Endothelial cell (in vitro differentiated cells): ENCODE measurements at places on chromosomes 6 and 20.

GRCh38 chr20:40579701-40580100 lies 109.3 kb downstream of the MAFB start:
- no peaks in the 10 kb centered on the region for H3K4me1 ChIP-seq
- no peak overlapping the region for H3K4me3 ChIP-seq
- peaks cover 4% of the 10 kb centered on the region for H3K27me3 ChIP-seq
- no peak overlapping the region for H3K27ac ChIP-seq

DNA sequence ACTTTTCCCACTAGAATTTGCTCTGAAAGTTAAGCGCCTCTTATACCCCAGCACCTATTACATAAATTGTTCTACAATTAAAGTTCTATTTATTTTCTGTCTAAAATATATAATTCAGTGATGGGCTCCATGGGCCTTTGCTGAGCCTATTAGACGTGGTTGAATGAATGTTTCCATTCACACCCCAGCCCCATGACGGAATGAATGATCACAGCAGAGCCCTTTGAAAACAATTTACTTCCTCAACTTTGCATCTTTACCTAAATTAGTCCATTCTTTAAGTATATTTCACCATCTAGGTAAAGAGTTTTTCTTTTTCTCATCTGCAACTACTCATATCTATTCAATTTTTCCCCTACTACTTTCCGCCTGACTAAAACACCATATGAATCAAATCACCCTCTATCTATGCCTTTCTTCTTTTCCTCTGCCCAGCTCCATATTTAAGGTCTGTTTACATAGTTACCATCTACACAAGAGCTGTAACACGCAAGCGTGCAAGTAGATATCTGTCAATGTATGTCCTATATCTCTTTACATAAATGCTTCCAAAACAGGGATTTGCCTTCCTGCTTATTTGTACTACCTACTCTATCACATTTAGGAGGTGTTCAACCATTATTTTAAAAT lies 69.7 kb downstream of the ECT2L start:
- no peak overlapping the region for H3K27ac ChIP-seq
- no peak for DNase-seq
- no peaks in the 10 kb centered on the region for H3K36me3 ChIP-seq
- H3K27me3 ChIP-seq: peaks cover 2% of the 10 kb centered on the region
- H3K4me3 ChIP-seq: no peak overlapping the region

DNA sequence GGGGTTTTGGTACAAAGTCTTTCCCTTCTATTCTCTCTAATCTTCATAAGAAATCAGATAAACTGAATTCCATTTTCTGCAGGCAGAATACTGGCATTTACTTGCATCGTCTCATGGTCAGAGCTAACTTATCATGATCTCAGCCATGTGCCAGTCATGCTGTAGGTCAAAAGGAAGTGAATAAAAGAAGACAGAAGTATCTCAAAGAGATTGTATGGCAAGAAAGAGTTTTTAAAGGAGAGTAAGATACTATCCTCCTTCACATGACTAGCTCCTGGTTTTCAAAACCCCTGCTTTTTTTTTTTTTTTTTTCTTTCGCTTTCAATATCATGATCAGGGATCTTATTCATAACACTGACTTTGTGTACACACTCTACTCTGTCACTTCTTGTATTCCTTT lies 398.3 kb downstream of the C6orf118 start:
- H3K4me1 ChIP-seq: no peaks in the 10 kb centered on the region
- H3K27ac ChIP-seq: no peak overlapping the region
- no peak for DNase-seq
- H3K27me3 ChIP-seq: peaks cover 2% of the 10 kb centered on the region

DNA sequence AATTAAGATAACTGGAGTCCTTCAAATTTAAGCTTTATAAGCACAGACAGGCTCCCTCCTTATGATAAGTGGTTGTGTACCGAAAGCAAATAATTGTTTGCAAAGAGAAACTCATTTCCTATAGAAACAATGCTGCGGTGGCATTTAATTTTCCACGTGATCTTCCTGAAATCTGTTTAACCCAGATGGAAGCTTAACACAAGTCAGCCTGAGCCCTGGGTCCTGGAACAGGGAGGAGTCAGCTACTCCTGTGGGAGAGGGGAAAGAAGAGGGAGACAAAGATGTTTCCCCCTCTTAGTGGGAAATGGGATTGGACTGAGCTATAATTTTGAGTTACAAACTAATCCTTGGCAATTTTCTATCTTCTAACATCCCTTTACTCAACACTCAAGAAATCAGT lies 136.5 kb downstream of the ELOVL4 start:
- H3K4me3 ChIP-seq: no peak overlapping the region
- no peaks in the 10 kb centered on the region for H3K4me1 ChIP-seq
- no peaks in the 10 kb centered on the region for H3K27me3 ChIP-seq

DNA sequence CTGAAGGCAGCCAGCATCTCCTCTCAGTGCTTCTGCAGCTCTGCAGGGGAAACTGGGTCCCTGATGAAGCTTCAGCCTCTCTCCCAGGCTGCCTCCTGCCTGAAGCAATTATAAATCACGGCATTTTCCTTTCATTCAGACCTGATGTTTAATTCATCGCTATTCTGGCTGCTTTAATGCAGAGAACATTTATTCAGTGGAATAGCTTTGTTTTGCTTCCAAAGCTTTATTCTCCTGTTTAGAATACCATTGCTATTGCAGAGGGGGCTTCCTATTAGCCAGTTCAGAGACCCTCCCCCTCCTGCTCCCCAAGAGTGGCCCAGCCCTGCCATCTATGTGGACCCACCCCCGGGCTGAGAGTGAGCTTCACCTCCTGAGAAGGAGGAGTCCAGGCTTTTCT lies 255.6 kb downstream of the LRFN2 start:
- no peaks in the 10 kb centered on the region for H3K36me3 ChIP-seq
- no peak overlapping the region for H3K4me3 ChIP-seq
- DNase-seq: no peak
- H3K27me3 ChIP-seq: peaks cover 5% of the 10 kb centered on the region
- no peak overlapping the region for H3K27ac ChIP-seq

DNA sequence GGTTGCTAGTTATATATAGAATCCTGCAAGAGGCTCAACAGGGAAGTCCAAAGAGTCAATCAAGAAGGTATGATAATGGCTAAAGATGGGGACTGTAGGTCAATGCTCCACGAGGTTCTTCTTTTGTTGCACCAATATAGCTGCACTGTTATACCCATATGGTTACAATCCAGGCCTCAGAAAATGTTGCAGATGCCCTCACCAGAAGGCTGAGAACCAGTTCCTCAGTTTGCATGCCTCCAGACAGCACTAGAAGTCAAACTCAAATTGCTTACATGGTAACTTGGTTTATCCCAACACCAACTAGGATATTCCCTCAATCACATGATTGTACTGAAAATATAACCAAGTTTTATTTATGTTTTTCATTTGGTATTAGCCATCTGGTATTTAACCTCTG lies 12.1 kb downstream of the EEF1A1 start:
- no peaks in the 10 kb centered on the region for H3K27me3 ChIP-seq
- no peak overlapping the region for H3K27ac ChIP-seq
- DNase-seq: no peak
- H3K36me3 ChIP-seq: peaks cover under 1% of the 10 kb centered on the region

DNA sequence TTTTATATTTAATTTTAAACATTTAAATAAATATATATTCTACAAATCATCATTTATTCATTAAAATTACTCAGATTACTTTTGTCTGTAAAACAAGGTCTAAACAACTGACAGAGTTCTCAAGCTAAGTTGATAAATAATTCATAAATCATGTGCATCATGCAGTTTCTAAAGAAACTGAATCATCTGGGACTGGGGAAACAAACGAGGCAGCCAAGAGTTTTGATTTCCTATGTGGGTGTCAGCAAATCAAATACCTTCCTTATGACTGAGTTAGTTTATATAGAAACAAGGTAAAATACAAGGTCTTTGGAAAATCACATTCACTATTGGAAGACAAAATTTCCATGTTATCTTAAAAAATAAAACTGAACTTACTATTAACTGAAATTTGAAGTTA lies 149.9 kb upstream of the BEND6 start:
- no peak overlapping the region for H3K27ac ChIP-seq
- no peak for DNase-seq
- no peaks in the 10 kb centered on the region for H3K27me3 ChIP-seq
- H3K4me3 ChIP-seq: no peak overlapping the region
- H3K4me1 ChIP-seq: peaks cover 18% of the 10 kb centered on the region

- peaks cover 7% of the 10 kb centered on the region for H3K4me1 ChIP-seq
- peaks cover 1% of the 10 kb centered on the region for H3K27me3 ChIP-seq
- H3K27ac ChIP-seq: no peak overlapping the region
- DNase-seq: no peak
These were observed 139.9 kb downstream of the CDH4 start for GRCh38 chr20:61391812-61392520.

- no peaks in the 10 kb centered on the region for H3K36me3 ChIP-seq
- no peaks in the 10 kb centered on the region for H3K4me1 ChIP-seq
- H3K27me3 ChIP-seq: peaks cover 1% of the 10 kb centered on the region
- no peak for DNase-seq
These were observed 361.8 kb downstream of the QKI start for GRCh38 chr6:163776196-163776905.
